Stimulated activated CD4-positive, alpha-beta T cell treated with anti-CD3 and anti-CD28 coated beads, Interleukin-2, amount 100 ng/mL, for 24 hours (primary cell): ENCODE measurements at places on chromosomes 12 and 14.

GRCh38 chr14:79167957-79168356 lies 997.8 kb downstream of the NRXN3 start:
- no peak for DNase-seq

- no peak for DNase-seq
These were observed at the start of gene PIWIL1 for GRCh38 chr12:130337488-130338303. TSS of gene PIWIL1 (plus strand) at chr12:130337887. CDS start at chr12:130342592, 4,705 bp downstream.

DNA sequence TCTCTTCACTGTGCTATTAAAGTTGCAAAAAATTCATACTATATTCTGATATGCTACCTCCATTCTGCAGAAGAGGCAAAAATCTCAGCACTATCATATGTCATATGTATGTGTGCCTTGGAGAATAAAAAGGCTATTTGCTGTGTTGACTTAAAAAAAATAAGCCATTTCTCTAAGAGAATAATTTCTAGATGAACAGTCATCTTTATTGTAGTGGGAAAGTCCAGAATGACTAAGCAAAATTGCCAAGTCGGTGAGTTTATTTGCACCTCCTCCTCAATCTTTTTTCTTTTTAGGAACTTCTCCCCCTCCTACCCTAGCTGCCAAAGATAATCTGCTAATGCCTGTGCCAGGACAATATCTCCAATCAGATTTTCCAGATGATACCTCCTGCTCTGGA lies 353.8 kb upstream of the FAR2 start:
- no peak for DNase-seq

DNA sequence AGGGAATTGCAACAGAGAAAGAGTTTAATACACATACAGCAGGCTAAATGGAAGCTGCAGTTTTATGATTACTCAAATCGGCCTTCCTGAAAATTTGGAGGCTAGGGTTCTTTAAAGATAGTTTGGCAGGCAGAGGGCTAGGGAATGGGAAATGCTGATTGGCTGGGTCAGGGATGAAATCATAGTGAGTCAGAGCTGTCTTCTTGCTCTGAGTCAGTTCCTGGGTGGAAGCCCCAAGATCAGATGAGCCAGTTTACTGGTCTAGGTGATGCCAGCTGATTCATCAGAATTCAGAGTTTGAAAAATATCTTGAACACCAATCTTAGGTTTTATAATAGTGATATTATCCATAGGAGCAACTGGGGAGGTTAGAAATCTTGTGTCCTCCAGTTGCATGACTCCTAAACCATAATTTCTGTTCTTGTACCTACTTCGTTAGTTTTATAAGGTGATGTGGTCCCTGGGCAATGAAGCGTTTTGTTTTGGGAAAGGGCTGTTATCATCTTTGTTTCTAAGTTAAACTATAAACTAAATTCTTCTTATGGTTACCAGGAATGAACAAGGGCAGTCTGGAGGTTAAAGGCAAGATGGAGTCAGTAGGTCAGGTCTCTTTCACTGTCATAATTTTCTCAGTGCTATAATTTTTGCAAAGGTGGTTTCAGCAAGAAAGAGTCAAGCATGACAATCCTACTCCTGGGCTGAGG lies 257.8 kb upstream of the CCDC196 start:
- peak; percentile 19 for DNase-seq

DNA sequence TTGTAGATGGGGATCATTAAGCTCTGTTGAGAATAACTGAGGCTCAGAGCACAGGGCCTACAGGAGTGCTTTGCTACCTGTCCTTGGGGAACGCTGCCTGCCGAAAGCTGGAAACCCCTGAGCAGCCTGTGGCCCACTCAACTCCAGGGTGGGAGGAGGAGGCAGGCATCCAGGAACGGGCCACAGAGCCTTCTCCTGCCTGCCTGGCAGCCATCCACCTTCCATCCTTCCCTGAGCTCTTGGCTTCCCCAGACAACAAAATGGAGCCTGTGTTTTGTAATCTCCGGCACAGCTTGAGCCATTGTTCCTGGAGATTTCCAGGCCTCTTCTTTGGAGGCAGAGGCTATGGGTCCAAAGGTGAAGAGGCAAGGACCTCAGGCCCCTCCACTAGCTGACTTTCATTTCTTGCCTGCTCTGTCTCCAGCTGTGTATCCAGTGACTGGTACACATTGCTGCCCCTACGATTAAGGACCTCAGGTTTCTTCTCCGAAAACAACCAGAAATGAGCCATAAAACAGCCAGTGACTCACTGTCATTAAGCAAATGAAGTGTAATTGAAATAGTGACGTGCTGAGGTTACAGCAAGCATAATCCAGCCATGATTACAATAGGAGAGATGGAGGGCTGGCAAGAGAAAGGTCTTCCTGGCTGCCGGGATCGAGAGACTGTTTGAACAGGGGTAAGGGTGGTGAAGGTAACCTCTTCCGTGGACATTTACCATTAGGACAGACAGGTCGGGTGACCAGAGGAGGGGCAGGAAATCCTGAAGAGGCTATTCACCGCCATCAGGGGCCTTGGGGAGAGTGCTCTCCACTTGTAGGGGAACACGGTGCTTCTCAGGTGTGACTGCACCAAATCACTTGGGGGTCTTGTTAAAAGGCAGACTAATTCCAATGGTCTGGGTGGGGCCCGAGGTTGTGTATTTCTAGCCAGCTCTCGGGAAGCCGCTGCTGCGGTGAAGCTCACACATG lies 56.3 kb upstream of the KCNA5 start:
- no peak for DNase-seq
